ENCODE measurements at places on chromosomes 3 and 15. TPM values are rescaled to one million over a fixed set of nuclear protein-coding genes. Genes with fewer than 3 reads are reported as not detected.

GRCh38 chr3:130811557-130811956 lies 64.9 kb upstream of the PIK3R4 start:
- DNase-seq = no peak
- H3K4me1 ChIP-seq = no peaks in the 10 kb centered on the region
- no peak overlapping the region for H3K4me3 ChIP-seq
- no peaks in the 10 kb centered on the region for H3K36me3 ChIP-seq
- no peaks in the 10 kb centered on the region for H3K27me3 ChIP-seq

DNA sequence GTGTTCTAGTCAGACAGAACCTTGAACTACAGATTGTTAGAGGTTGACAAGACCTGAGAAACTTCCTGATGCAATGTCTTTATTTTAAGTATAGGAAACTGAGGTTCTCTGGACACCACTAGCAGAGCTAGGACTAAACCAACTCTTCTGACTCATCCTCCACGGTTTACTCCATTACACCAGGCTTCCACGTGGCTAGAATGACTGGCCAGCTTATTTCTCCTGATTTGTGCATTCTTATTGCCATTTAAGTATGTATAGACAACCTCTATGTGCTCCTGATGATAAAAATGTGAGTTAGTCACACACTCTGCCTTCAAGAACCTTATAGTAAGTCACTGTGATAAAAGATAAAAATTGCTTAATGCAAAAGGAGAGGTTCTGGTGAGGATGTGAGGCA lies 182.7 kb downstream of the MEX3B start:
- no peak overlapping the region for H3K27ac ChIP-seq
- no peaks in the 10 kb centered on the region for H3K4me1 ChIP-seq

- no peaks in the 10 kb centered on the region for H3K4me1 ChIP-seq
- H3K4me3 ChIP-seq = no peak overlapping the region
- no peak for DNase-seq
- H3K27ac ChIP-seq = no peak overlapping the region
- H3K27me3 ChIP-seq = no peaks in the 10 kb centered on the region
These were observed 121.6 kb downstream of the UBE2E2 start for GRCh38 chr3:23324745-23325144.

- H3K4me3 ChIP-seq = no peak overlapping the region
- H3K27ac ChIP-seq = no peak overlapping the region
- DNase-seq = no peak
- no peaks in the 10 kb centered on the region for H3K27me3 ChIP-seq
- H3K36me3 ChIP-seq = no peaks in the 10 kb centered on the region
These were observed 56.7 kb upstream of the HACD2 start for GRCh38 chr3:123641505-123641904.

FMN1 gene
- total RNA-seq = 2.8 TPM

- no peaks in the 10 kb centered on the region for H3K36me3 ChIP-seq
- no peak overlapping the region for H3K4me3 ChIP-seq
- peak; percentile 35 for DNase-seq
These were observed 62.2 kb downstream of the ABTB1 start for GRCh38 chr3:127734754-127735473.

GRCh38 chr3:98985431-98985830 lies 83.9 kb upstream of the DCBLD2 start:
- no peaks in the 10 kb centered on the region for H3K27me3 ChIP-seq
- no peaks in the 10 kb centered on the region for H3K36me3 ChIP-seq

- H3K4me1 ChIP-seq = no peaks in the 10 kb centered on the region
- no peak overlapping the region for H3K27ac ChIP-seq
- H3K36me3 ChIP-seq = no peaks in the 10 kb centered on the region
- H3K4me3 ChIP-seq = no peak overlapping the region
These were observed 12.2 kb downstream of the ALG1L2 start for GRCh38 chr3:130093741-130094391.

DNA sequence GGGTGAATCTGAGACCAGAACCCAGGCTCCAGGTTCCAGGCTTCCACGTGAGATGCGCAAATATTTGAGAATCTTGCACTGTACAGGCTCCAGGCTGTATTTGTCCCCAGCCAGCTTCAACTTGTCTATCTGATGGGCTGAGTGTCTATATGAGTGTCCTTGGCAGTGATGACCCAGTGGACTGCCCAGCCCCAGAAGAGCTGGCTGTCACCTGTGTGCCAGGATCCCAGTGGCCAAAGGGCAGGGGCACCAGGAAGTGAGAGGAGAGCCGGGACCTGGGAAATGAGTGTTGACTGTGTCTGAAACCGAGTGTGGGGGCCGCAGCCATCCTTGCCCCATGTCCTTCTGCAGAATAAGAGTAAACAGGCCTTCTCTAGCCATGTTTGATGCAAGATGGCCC lies 10.4 kb downstream of the FAH start:
- peak overlapping the region; percentile 75 for H3K27ac ChIP-seq
- peaks cover 7% of the 10 kb centered on the region for H3K36me3 ChIP-seq
- no peak overlapping the region for H3K4me3 ChIP-seq
- DNase-seq = peak; percentile 86

Measured in right lobe of liver (tissue), 6 donors.